Placental pericyte (primary cell): ENCODE measurements at places on chromosomes 7 and 10. TPM values are rescaled to one million over a fixed set of nuclear protein-coding genes. Genes with fewer than 3 reads are reported as not detected.

SPDYE11 gene
- total RNA-seq, result not detected in 2 replicates

GIMAP4 gene
- total RNA-seq, result 0.14 TPM in 1 of 2 replicates, not detected in the other

CPA4 gene
- total RNA-seq, result 9.4 and 9.7 TPM in 2 replicates

KCNMA1 gene
- total RNA-seq, result 51.0 and 54.7 TPM in 2 replicates

UCMA gene
- total RNA-seq, result not detected in 2 replicates

FAS gene
- 62.4 and 63.5 TPM in 2 replicates for total RNA-seq

LYZL2 gene
- total RNA-seq, result not detected in 2 replicates
